Mesenchymal stem cell (in vitro differentiated cells and primary cell): ENCODE measurements at places on chromosomes 1 and 21.
A peak's percentile ranks its signal among the peaks of the same experiment; 100 is the strongest.

DNA sequence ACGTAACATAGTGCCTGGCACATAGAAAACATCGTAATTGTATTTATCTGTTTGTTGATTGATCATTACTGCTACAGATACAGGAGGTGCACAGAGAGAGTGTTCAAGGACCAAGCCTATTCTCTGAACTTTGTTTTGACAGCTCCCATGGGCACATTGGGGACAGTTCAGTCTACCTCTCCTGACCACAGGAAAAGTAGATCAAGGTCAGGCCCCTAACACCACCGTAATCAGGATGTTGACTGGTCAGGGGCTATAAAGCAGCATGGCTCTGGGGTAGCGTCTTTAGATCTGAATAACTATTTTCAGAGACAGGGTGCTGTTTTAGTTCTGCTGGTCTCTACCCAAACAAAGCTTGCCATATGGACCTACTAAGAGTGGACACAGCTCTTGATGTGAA is 223.1 kb upstream of the IRF2BP2 start:
- no peak for DNase-seq

GRCh38 chr21:31399591-31399990 is 55.5 kb upstream of the TIAM1 start:
- DNase-seq: no peak

- peak; percentile 92 for DNase-seq
These were observed 14.0 kb downstream of the HSF2BP start for GRCh38 chr21:43645136-43645891.

GRCh38 chr1:165893507-165893906 is 66.1 kb downstream of the UCK2 start:
- no peak for DNase-seq

GRCh38 chr1:36203554-36204346 is 20.5 kb upstream of the THRAP3 start:
- peak; percentile 61 for DNase-seq

DNA sequence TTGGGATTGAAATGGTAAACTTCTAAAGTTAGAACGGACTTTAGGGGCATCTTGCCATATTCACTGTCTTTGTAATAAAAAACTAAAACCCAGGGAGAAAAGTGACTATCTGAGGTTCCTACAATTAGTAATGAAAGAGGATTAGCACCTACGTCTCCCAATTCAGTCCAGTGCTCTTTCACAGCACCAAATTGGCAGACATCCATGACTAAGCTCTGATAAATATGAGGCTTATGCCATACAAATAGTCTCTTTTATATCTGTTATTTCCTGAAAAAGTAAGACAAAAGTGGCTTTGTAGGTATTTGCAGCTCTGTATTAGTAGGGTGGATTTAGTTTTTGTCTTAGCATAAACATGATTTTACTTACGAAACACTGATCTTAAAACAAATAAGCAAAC is 315.0 kb upstream of the NRIP1 start:
- no peak for DNase-seq

DNA sequence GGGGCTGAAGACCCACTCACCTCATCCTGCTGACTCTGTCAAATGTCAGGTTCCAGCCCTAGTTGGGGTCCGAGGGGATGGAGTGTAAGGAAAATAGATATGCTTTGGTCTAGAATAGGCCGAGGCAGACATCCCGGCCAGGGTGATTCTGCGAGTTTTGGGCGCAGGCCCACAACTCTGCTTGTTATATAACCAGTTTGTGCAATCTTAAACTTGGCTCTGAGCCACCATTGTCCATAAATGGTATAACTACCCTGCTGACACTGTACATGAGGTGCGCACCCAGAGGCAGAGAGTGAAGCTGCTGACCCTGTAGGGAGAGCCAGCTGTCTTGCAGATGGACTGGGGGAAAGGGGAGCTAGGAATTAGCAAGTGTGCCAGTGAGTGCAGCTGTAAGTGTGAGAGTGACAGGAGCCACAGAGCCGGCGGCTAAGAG is 1388.8 kb downstream of the AMY1C start:
- no peak for DNase-seq

GRCh38 chr1:37478451-37478881 is 4.1 kb downstream of the ZC3H12A start:
- DNase-seq: peak; percentile 80

GRCh38 chr1:24150234-24151174 is 7.6 kb upstream of the IL22RA1 start:
- DNase-seq: peak; percentile 77

DNA sequence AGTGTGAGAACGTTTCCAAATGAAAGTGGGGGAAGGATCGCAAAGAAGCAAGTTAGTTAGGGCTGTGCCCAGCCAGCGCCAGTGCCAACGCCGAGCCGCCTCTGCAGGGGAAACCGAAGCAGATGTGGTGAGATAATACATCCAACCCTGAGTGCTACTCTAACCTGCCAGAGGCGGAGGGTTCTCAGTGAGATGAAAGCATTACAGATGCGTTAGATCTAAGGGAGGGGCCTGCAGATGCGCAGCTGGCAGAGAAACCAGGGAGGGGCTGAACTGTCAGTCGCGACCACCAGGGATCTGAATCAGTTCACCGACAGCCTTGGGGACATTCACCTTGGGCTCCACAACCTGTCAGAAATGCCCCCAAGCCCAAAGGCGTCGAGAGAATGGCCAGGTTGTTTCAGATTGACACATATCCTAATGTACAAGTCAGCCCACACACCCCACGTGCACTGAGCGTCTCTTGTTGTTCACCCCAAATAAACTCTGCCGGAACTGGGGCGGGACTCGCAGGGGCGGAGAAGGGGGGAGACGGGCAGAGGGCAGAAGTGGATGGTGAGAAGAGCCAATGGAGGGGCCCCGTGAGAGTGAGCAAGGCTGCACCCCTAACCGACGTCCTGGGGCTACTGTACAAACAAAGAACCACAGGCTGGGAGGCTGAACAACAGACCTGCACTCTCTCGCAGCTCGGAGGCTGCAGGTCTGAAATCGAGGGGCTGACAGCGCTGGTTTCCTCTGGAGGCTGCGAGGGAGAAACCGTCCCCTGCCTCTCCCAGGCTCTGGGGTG is 8.7 kb upstream of the UMODL1 start:
- no peak for DNase-seq

DNA sequence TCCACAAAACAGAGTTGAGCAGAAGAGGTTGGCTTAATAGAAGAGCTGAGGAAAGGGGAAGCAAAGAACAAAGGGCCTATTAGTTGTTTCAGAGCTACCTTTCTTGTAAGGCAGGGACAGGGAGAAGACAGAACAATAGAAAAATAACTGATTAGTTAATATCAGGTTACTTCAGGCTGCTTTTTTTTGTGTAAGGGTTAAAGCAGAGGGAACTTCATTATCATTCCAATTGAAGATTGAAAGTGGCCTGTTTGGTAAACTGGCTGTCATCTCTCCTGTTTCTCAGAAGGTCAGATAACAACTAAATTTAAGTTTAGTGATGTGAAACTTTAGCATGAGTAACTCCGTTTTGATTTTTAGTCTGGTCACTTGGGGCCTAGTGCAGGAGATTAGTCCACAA is 22.3 kb downstream of the CDC42 start:
- DNase-seq: no peak

GRCh38 chr1:219269171-219269570 is 95.5 kb downstream of the LYPLAL1 start:
- DNase-seq: no peak

GRCh38 chr1:157512036-157512969 is 40.0 kb downstream of the FCRL5 start:
- no peak for DNase-seq

GRCh38 chr21:17441370-17441769 is 71.5 kb upstream of the CXADR start:
- DNase-seq: no peak

GRCh38 chr21:21715266-21715969 is 717.2 kb downstream of the NCAM2 start:
- peak; percentile 56 for DNase-seq

DNA sequence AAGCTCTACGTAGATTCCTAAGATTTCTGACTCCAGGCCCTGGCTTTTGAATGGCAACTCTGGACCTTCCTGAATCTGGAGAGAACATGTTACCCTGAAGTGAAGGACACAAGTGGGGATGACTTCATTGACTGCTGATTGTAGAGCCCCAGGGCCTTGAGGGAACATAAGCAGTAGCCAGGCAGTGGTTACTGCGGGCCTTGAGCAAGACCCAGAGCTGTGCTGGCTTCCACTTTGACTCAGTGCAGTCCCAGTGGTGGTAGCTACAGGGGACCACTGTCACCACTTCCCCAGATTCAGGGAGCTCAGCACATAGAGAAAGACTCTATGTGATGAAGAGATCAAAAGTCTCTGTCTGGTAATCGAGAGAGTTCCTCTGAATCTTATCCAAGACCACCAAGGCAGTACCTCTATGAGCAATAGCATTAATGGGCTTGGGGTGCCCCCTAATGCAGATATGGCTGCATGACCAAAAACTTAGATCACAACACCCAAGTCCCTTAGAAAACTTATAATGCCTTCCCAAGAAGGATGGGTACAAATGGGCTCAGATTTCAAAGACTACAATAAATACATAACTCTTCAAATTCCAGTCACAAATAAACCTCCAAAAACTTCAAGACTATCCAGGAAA is 1278.3 kb downstream of the AMY1C start:
- DNase-seq: peak; percentile 1

- DNase-seq: peak; percentile 47
These were observed 314.0 kb downstream of the LMO4 start for GRCh38 chr1:87642581-87643221.

GRCh38 chr1:167518331-167518700 is at the start of gene CD247:
TSS of gene CD247 (minus strand) at chr1:167518529. CDS start at chr1:167518465, 64 bp downstream.
- no peak for DNase-seq

DNA sequence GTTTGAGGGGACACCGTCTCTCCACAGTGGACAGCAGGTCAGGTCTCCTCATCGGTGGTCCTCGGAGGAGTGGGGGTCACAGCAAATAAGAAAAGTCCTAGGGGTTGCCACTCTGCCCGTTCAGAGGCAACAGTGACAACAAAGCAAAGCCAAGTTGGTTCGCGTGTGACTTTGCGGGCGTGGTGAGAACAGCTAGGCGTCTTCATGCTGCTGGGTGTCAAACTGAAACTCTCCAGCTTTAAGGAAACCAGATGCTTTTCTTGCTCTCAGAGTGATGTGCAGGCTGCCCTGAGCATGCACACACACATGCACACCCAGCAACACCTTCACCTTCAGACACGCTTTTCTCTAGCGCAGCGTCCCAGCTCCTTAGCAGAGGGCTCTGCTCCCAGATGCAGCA is 70.1 kb upstream of the ARHGEF16 start:
- DNase-seq: no peak

DNA sequence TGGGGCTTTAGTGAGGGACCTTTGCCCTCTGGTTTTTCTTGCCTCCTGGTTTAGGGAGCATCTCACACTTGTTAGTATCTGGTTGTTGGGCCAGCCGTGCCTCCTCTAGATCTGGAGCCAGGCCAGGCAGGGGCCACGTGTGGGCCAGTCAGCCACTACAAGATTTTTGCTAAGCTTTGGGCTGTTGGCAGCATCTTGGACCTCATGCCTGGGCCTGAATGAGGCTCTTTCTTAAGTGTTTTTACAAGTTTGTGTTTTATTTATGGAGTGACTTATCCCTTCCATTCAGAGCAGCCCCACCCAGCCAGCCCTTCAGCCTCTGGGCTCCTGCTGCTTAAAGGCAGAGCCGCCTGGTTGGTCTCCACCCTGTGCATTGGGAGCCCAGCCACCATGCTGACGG is 1.6 kb upstream of the SH3BGRL3 start:
- peak; percentile 83 for DNase-seq

DNA sequence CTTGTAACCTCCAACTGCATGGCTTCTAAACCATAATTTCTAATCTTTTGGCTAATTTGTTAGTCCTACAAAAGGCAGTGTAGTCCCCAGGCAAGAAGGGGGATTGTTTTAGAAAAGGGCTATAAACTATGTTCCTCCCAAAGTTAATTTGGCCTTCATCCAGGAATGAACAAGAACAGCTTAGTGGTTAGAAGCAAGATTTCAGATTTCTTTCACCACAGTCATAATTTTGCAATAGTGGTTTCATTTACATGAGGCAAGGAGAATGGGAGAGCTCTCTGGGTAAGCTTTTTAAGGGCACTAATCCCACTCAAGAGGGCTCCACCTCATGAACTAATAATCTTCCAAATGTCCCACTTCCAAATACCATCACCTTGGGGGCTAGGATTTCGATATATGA is 1353.9 kb downstream of the NCAM2 start:
- no peak for DNase-seq

DNA sequence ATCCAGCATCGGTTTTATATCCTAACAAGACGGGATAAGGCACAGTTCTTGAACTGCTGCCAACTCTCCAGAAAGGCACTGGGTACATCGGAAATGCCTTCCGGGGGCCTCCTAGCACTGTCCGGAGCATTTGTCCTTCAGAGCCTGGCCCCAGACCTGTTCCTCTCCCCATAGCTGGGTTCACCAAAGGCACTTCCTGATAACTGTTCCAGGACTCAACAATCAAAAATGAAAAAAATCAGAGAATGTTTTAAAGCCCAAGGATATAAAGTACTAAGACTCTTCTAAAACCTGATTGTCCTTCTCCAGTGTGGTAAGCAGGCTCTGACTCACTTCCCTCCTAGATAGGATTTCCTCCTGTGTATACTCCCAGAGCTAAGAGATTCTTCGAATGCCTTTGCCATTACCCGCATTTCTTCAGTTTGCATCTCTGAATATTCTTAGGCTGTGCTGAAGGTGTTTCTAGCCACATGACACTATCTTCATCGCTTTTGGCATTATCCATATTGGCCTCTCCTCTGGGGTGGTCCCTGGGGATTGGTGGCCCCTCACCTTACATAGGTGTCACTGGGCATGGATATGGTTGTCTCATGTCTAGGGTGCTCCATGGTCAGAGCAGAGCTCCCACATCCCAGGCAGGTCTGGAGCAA is 112.9 kb downstream of the ZBTB18 start:
- DNase-seq: peak; percentile 95

GRCh38 chr1:164602480-164603093 is 43.6 kb downstream of the PBX1 start:
- DNase-seq: peak; percentile 60

DNA sequence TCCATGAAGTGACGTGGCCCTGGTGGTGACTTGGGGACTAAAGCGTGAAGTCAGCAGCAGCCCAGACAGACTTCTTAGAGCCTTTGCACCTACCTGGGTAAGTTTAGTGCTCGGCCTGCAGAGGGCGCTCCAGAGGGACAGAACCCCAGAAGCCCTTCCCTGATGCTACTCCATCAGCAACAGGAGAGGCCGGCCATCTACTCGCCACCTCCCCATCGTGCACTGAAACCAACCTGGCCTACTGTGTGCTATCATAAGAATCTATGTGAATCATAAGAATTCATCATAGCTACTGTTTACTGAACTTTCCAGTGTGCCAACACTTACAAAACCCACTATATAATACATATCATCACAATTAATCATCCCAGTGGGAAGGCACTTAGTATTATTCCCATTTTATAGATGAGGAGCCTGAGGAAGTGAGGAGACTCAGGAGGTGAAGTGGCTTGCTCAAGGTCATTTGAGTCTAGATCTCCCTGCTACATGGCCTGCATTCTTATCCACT is 7.9 kb upstream of the EDN2 start:
- no peak for DNase-seq

DNA sequence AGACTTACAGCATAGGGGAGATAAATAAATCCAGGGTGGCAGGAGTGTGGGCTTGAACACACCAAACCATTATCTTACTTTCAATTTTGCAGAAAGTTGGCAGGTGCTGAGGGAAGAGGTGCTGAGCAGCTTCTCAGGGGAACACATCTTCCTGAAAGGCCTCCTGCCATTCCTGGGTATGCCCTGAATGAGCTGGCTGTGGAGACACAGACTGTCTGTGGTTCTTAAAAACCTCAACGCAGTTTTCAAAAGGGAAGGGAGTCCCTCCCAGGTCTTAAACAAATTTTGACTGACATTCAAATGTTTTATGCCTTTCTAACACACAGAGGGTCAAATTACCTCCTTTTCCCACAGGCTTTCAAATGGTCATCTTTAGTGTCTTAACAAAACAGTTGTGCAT is 166.9 kb downstream of the TNFSF18 start:
- no peak for DNase-seq
